ENCODE measurements at places on chromosomes 12 and 14. TPM values are rescaled to one million over a fixed set of nuclear protein-coding genes. Genes with fewer than 3 reads are reported as not detected.

Gene DAO
- not detected for polyA plus RNA-seq

Gene ZNF140
- 45.5 TPM for polyA plus RNA-seq

Gene MANSC1
- 26.3 TPM for polyA plus RNA-seq

Gene B3GNT4
- 0.38 TPM for polyA plus RNA-seq

Gene SENP1
- polyA plus RNA-seq = 28.8 TPM

Gene TSHR
- polyA plus RNA-seq = 0.46 TPM

DNA sequence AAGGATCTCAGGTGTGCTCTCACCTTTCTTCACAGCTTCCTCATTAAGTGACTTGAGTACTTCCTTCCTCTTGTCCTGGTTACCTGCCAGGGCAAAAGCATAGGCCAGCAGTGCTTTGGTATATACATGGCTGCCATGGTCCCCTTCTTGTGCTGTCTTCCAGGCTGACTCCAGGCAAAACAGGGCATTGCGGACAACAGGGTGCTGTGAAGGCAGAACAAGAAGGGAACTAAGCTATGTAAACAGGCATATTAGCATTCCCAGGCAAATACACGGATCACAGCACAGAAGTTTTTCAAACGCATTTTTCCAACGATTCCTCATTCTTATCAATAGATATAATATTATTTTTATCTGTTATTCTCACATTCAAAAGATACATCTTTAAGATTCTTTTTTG is 39.0 kb downstream of the A2M start:
- DNase-seq = no peak

GRCh38 chr12:459430-460258 is at the start of gene B4GALNT3:
TSS of gene B4GALNT3 (plus strand) at chr12:459939. CDS start at chr12:460377, 438 bp downstream.
- no peak for DNase-seq

- DNase-seq = no peak
Observed at GRCh38 chr12:122610911-122611310, 83.9 kb downstream of the KNTC1 start.

DNA sequence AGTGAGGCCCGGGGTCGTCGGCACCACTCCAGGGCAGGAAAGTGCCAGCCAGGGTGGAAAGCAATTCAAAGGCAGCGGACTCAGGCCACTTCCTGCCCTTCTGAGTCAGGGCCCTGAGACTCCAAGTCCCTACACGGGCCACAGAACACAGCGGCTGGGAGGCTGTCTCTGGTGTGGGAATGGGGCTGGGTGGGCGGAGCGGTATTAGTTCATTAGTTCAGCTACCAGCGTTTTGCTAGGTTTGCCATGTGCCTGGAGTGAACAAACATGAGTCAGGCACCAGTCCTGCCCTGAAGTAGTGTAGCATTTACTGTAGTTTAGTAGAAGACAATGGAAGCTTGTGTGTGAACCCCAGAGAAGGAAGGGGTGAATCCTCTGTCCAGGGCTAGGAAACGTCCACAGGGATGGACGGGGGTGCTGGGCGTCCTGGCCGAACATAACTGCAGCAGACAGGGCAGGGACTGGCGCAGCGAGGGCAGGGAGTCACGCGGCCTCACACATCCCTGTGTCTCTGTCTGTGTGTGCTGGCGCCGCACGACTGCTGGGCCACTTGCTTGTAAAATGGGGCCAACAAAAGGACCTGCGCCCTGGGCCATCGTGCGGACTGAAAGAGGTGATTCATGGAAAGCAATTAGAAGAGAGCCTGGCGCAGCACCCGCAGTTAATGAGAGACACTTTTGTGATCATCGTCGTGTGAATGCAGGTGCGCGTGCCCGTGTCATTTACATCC is 186.4 kb upstream of the PRMT8 start:
- no peak for DNase-seq

DNA sequence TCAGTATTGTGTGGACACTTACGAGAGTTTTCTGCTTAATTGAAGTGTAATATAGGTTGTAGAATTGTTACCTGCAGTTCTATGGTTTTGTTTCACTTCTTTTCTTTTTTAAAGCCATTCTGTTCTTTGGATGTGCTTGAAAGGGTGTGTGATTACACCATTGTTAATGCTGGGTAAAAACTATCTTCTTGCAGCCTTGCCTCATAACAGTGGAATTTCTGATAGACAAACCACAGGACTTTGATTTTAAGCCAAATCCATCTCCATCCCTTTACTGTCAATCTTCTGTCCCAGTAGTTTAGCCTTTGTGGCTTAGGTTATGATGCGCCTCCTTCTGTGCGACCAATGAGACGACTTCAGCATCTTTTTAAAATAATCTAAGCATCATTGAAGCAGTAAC is 182.3 kb downstream of the PELI2 start:
- DNase-seq = no peak

- DNase-seq = no peak
Observed at GRCh38 chr12:31106101-31106803, 32.6 kb downstream of the DDX11 start.

DNA sequence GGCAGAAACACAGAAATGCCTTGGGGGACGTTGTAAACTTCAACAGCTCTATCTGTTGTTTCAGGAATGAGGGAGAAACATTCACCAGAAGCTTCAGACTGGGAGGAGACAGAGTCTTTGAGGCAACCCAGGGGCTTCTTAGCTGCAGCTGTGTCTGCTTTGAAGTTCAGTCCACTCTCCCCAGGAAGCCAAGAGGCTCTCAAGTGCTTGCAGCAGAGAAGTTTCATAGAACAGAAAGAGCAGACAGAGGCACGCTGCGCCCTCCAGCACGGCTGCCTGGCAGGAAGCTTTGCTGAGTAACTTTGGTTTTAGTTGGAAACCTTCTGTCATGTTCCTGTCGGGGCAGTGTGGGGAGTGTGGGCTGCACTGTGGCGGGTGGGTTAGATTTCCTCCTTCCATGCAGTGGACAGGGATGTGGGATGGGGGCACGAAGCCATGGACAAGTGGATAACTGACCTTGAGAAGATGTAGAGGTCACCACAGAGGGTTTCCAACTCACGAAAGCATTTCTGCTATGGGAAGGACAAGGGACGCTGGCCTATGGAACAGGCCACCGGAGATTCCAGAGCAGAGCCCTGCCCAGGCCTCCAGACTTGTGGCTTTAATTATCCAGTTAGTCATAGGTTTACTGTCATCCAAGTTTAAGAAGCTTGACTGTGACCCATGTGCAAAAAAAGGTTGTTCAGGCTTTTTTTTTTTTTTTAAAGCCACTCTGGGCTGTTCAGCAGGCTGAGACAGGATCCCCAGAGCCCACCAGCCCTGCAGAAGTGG is 107.7 kb downstream of the ARF6 start:
- DNase-seq = peak; percentile 62

GRCh38 chr12:67646775-67647174 is 1.8 kb upstream of the DYRK2 start:
- no peak for DNase-seq

GRCh38 chr12:49777800-49778748 is 36.7 kb downstream of the TMBIM6 start:
- no peak for DNase-seq

GRCh38 chr12:46371718-46372543 is 642 bp downstream of the SLC38A2 start:
- DNase-seq = peak; percentile 71

GRCh38 chr14:20343862-20344220 is 406 bp downstream of the PARP2 start:
- no peak for DNase-seq

GRCh38 chr14:67416085-67416484 is 4.1 kb upstream of the PLEK2 start:
- no peak for DNase-seq

DNA sequence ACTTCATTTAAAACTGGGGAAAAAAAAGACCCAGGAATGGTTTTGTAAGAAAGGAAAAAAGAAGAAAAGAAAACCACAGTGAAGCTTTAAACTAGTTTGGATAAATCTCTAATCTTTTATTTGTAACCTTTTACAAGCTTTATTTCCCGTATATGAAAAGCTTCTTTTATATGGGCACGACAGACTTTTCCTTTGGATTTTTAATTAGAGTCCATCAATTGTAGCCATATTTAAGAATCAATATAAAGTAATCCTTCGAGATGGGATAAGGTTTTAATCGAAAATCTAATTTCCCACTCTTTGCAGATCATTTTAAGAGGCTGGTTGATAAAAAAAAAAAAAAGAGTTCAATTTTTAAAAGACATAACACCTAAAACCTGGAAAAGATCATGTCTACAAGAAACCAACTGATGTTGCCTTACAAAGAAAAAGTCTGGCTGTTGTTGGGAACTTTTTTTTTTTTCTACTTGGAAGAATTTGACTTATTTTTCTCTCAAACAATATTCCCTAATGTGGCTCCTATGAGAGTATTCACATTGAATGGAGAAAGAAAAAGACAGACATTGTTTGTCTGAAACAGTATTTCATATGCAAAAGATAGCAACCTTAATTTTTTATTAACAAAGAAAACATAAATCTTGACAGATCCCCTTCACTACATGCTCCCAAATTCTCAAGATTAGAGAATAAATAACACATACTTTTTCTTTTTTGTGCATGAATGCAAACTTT is 4.9 kb upstream of the OTX2 start:
- no peak for DNase-seq

- no peak for DNase-seq
Observed at GRCh38 chr12:65618588-65618987, 205.7 kb upstream of the HMGA2 start.

DNA sequence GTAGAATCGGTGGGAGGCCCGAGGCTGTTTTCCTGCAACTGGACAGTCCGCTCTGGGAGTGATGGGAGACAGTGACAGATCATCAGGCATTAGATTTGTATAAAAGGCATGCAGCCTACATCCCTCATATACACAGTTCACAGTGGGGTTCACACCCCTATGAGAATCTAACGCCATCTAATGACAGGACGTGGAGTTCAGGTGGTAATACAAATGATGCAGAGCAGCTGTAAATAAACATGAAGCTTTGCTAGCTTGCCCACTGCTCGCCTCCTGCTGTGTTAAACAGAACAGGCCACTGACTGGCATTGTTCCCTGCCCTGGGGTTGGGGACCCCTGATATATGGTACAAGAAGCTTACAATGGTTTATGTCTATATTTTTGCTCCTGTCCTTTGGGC is 179.0 kb downstream of the LRFN5 start:
- DNase-seq = no peak

DNA sequence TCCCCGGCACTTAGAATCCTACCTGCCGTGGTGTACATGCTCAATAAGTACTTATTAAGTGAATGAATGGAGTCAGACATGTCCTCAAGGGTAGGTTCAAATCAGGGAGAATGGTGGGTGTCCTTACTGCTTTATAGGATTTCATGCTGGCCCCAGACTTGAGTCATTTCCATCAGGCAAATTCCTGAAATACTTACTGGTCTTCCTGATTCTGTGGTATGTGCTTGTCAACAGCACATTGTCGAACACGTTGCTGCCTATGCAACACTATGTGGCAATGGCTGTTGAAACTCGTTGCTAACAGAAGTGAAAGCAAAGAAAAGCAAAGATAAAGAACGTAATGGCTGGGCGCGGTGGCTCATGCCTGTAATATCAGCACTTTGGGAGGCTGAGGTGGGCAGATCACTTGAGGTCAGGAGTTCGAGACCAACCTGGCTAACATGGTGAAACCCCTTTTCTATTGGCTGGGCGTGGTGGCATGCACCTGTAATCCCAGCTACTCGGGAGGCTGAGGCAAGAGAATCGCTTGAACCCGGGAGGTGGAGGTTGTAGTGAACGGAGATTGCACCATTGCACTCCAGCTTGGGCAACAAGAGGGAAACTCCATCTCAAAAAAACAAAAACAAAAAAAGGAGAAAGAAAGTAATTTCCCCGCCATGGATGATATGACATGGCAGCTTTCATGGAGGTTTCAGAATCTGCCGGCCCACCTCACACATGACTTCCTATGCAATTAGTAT is 214.9 kb downstream of the ZFP36L1 start:
- no peak for DNase-seq

GRCh38 chr12:124517260-124518050 is 50.0 kb downstream of the NCOR2 start:
- DNase-seq = peak; percentile 75

DNA sequence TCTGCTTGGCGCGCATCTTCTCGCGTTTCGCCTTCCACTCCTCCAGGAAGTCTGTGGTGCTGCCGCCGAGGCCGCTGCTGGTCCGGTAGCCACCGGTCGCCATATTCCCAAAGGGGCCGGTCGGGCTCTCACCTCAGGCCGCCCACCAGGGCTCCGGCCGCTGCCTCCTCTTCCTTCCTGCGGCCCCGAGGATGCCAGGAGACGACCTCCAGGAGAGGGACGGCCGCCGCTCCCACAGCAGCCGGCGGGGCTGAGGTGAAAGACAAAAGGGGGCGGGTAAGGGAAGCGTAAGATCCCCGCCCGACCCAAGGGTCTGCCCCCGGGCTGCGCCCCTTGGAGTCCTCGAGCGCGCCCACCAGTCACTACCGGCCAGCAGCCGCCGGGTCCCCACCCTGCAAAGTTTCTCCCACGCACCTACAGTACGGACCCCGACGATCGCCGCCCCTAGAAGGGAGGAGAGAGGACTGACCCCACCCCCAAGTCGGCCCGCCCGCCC is 574 bp downstream of the PAWR start:
- no peak for DNase-seq

GRCh38 chr14:80537626-80538025 is 326.3 kb upstream of the DIO2 start:
- no peak for DNase-seq

GRCh38 chr14:94897082-94897481 is 127.2 kb upstream of the GSC start:
- DNase-seq = no peak

GRCh38 chr14:104294983-104295680 is 156.7 kb downstream of the KIF26A start:
- no peak for DNase-seq

- DNase-seq = no peak
Observed at GRCh38 chr14:69263771-69264170, 3.8 kb downstream of the GALNT16 start.

DNA sequence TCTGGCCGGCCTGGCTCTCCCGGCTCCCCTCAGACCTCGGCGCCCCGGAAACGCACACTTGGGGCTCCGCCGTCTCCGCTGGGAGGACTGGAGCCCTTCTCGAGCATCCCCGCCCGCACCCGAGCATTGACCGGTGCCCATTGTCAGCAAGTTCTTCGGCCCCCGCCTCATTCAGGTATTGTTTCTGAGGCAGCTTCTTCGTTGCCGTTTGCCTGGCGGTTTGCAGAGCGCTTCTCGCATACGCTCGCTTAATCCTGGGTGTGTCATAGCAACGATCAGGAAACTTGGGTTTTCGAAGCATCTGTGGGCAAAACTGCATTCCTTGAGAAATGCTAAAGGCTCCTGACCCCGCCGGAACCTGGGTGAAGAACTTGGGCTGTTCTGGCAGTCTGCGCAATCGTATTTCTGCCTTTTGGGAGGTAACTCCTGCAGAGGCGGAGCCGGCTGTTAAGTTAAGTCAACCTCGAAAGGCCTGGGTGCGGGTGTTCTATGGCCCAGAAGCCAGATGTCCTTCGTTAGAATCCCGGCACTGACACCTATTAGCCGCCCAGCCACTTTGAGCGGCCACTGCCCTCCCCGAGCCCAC is 518 bp downstream of the GSKIP start:
- peak; percentile 24 for DNase-seq

Data from right lung (tissue), 10 donors.